Activated CD4-positive, alpha-beta T cell treated with anti-CD3 and anti-CD28 coated beads, Interleukin-10, Interleukin-2, amounts not matched to agents 100 ng/mL and 50 ng/mL, durations not matched to agents 16 hours and 8 hours (primary cell): ENCODE measurements at places on chromosomes 7 and 10.

DNA sequence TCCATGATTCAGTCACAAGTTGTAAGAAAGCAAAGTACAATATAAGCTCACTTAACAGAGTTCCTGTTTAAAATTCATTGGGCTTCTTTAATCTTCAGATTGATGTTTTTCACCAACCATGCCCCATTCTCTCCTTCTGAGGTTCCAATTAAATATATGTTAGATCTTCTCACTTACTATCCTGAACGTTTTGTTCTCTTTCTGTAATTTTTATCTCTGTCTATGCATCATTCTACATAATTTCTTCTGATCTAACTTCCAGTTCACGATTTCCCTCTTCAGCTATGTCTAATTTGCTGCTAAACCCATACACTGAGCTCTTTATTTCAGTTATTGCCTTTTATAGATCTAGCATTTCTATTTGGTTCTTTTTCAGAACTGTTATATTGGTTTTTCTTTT lies 28.0 kb upstream of the SPOCK2 start:
- DNase-seq = no peak

- no peak for DNase-seq
These were observed 870 bp downstream of the GNA12 start for GRCh38 chr7:2843191-2843685.

DNA sequence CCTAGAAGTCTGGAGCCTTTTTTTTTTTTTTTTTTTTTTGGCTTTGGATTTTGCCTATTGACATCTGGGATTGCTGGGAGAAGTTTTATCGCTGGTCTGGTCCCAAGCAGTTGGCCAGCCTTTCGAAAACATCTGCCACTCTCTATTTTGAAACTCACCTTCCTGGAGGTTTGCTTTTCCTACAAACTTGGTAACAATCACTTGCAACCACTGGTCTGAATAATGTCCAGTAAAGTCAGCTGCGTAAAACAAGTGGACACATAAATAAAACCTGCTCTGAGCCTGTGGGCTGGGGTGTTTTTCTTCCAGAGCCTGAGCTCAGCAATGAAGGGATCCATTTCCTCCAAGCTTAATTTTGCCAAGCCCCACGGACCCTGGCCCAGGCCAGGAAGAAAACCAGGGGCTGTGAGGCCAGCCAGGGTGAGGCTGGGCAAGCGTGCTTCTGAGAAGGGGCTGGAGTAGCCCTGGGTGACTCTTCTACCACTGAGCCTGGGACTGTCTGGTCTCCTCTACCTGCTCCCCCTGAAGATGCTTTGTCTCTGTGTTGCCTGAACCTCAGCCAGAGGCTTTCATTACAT lies 202.2 kb downstream of the GFRA1 start:
- DNase-seq = no peak

- no peak for DNase-seq
These were observed 1.4 kb downstream of the SUPV3L1 start for GRCh38 chr10:69181433-69181832.

- no peak for DNase-seq
These were observed 70.9 kb upstream of the COL1A2 start for GRCh38 chr7:94323844-94324243.

GRCh38 chr7:44220358-44221112 lies 19.8 kb downstream of the YKT6 start:
- DNase-seq = no peak
